Femur (tissue), 1 donor: ENCODE measurements at places on chromosomes 7 and 10.

GRCh38 chr10:60964257-60965235, 20.6 kb upstream of the RHOBTB1 start:
- peak; percentile 74 for DNase-seq

DNA sequence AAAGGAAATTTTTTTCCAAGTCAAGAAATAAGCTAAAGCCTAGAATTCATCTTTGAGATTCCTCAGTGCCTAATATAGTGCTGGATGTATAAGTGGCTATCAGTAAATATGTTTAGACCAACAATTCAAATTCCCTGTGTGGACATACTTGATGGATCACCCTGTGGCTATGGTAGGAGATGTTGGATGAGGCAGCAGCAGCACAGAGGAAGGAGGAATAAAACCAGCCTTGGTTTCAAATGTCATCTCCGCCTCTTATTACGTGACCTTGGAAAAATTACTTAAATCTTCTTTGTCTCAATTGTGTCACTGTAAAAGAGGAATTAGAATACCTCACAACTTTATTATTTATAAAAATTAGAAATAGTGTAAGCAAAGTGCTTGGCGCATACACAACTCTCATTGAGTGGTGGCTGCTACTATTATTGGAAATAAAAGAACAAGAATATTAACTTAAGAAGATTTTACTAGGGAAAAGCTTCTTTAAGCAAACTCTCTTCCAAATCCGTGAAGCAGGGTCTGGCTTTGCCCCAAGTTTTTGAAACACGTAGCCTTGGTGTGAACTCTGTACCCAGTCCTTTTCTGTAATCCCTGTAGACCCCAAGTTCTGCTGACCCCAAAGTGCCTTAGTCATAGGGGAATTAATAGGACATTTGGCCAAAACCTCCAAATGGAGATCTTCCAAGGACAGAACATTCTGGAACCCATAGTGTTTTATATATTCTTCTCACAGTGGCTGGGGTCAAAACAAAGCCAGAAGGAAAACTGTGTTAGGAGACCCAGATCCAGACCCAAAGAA, 283.8 kb downstream of the PTEN start:
- DNase-seq = peak; percentile 26

GRCh38 chr10:34094146-34094696, 720.9 kb downstream of the PARD3 start:
- DNase-seq = no peak

- DNase-seq = peak; percentile 37
Observed at GRCh38 chr7:127884066-127884559, 147.1 kb downstream of the LRRC4 start.

DNA sequence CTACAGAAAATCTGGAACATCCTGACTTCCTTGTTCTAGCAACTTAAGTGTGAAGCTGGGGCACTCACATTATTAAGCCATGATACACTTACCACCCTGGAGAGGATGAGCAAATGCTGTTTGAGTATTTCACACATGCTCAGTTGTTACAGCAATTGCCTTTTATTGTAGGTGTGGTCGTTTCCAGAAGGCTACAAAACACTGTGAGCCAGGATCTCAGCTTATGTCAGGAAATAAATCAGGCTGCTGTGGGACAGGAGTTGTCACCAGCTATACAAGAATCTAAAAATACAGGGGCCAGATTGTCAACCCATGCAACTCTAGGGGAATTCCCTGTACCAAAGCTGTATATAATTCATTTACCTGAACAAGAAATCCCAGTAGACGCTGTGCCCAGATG, 273.3 kb upstream of the SP4 start:
- no peak for DNase-seq

GRCh38 chr10:99370993-99371392, 41.8 kb downstream of the CNNM1 start:
- no peak for DNase-seq

GRCh38 chr7:106371629-106372028, 86.8 kb upstream of the NAMPT start:
- no peak for DNase-seq

GRCh38 chr7:127346575-127347256, 45.8 kb downstream of the ZNF800 start:
- DNase-seq = no peak

DNA sequence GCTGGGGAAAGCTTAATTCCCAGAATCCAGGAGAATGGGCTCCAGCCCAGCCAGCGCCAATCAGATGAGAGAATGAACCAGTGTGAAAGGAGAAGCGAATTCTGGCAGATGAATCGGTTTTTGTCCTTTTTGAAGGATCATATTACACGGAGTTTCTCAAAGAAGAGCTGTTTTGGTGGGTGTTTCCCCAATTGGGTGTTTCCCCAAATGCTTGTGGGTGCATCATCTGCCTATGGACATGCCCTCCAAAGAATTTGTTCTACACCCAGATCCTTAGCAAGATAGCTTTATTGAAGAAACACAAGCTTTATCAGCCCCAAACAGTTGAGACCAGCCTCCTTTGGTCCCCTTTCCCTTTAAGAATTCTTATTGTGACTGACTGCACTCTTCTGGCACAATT, 186.5 kb upstream of the GPR26 start:
- no peak for DNase-seq

GRCh38 chr10:21174715-21175495, 277.8 kb upstream of the NEBL start:
- DNase-seq = no peak

DNA sequence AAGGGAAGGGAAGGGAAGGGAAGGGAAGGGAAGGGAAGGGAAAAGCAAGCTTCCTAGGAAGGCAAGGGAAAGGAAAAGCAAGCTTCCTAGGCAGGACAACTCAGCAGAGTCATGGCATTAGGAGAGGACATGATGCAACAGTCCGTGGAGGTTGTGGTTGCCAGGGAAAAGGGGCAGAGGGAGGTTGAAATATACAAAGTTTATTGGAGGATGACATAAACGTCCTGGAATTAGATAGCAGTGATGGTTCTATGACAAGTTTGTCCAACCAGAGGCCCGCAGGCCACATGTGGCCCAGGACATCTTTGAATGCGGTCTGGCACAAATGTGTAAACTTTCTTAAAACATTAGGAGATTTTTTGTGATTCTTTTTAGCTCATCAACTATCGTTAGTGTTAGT, 59.8 kb upstream of the OPN4 start:
- no peak for DNase-seq

GRCh38 chr7:105316578-105317344, 72.0 kb downstream of the SRPK2 start:
- no peak for DNase-seq
